ENCODE measurements at places on chromosomes 7 and 10. TPM values are rescaled to one million over a fixed set of nuclear protein-coding genes. Genes with fewer than 3 reads are reported as not detected.

DNA sequence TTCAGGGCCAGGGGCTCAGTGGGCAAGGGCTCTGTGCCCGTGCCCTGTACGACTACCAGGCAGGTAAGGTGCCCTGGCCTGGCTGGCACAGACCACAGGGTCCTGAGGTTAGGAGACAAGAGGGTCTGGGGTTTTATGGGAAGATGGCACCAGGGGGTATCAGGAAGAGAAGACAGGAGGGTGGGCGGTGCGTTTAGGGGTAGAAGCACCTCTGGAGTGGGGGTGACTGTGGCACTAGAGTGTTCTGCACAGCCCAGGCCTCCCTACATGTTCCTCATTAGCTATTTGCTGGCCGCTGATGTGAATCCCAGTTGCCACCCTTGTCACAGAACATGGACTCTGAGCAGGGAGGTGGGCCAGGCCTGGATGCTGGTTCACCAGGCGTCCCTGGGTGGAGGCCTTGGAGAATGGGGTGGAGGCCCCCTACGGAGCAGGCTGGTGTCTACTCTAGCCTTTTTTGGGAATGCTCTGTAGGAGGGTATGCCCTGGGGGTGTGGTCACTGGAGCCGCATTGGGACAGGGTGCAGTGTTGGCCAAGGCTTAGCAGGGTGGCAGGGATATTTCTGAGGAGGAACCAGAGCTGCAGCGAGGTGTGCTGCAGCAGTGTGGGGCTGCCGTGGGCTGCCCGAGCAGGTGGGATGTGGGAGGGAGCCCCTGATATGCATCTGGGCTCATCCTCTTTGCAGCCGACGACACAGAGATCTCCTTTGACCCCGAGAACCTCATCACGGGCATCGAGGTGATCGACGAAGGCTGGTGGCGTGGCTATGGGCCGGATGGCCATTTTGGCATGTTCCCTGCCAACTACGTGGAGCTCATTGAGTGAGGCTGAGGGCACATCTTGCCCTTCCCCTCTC, 5.0 kb downstream of the PGAM2 start:
- H3K27me3 ChIP-seq = no peaks in the 10 kb centered on the region
- no peak overlapping the region for H3K27ac ChIP-seq
- no peak overlapping the region for H3K4me3 ChIP-seq
- peaks cover 10% of the 10 kb centered on the region for H3K4me1 ChIP-seq
- peaks cover 58% of the 10 kb centered on the region for H3K36me3 ChIP-seq
- peak; percentile 56 for DNase-seq

DNA sequence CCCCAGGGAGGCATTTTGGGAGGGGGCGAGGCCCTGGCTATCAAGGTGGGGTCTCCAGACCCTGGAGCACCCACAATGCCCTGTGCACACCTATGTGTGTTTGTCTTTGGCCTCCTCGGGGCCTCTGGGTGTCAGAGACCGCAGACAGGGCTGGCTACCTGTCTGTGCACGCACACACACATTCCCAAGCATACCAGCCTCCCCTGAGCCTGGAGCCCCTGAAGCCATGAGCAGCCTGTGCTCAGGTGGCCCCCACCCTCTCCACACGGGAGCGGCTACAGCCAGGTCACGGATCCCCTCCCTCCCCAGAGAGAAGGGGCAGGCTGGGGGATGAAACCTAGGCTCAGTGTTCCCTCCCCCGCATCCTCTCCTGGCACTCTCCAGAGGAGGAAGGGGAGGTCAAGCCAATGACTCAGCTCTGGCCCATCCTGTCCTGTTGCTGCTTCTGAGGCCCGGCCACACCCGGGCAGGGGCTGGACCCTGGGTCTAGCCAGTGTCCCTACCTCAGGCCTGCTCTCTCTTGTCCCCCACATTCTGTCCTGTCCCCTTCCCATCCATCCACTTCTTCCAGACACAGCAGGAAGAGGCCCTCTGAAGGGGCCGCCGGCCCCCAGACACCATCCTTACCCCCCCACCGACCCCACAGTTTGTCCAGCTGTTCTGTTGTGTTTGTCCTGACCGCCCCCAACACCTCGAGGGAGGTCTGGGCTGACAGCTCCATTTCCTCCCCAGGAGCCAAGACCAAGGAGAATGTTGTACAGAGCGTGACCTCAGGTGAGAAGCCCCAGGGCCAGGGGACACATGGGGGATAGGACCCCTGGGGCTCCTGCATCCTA, 720 bp downstream of the SNCG start:
- no peaks in the 10 kb centered on the region for H3K27me3 ChIP-seq
- H3K27ac ChIP-seq = peak overlapping the region; percentile 95
- DNase-seq = no peak
- H3K4me1 ChIP-seq = peaks cover 64% of the 10 kb centered on the region

Gene FRAT1
- 5.2 TPM for total RNA-seq

- DNase-seq = peak; percentile 83
- peak overlapping the region; percentile 89 for H3K27ac ChIP-seq
- peaks cover 12% of the 10 kb centered on the region for H3K4me1 ChIP-seq
- no peaks in the 10 kb centered on the region for H3K27me3 ChIP-seq
- H3K36me3 ChIP-seq = no peaks in the 10 kb centered on the region
- H3K4me3 ChIP-seq = no peak overlapping the region
These were observed 10.3 kb upstream of the ANKRD1 start for GRCh38 chr10:90930971-90931871.

Gene GNGT1
- not detected for total RNA-seq
